Ureter (tissue), 1 donor: ENCODE measurements at places on chromosomes 3 and 15.

DNA sequence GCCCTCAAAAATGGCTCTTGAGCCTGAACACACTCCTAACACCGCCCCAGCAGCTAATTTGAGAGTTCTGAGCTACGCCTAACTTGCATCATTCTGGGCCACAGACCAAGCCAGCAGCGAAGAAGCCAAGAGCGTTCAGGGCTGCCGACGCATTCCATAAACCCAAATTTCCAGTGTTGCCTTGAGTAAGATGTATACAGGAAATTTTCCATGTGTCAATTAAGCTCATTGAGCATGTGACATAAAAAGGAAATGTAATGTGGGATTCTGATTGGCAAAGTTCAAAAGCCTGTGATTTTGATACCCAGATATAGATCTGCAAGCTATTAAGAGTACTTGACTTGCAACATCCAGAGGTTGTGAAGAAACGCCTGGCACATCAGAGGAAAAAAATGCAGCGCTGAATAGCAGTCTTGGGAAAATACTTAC lies 148.6 kb upstream of the NR2F2 start:
- peak; percentile 66 for DNase-seq

DNA sequence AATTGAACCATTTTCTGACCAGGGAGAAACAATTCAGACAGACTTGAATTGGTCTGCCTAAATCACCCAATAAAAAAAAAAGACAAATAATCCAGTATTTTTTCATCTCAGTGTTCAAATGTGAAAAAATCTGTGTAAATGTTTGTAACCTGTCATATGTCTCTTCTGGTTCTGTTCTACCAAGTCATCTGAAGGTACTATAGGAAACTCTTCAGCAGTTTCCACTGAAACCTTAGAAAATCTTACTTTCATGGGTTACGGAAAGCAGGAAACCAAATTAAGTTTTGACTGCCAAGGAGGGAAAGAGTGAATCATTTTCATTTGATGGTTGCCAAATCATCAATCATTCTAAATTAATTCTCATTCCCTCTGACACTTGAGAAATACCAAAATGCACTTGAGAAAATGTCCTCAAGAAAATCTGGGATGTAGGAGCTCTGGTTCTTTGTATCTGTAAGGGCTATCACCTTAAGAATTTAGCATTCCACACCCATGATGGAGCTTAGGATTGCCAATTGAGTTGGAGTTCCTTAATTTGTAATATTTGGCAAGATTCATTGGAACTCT lies 278.2 kb upstream of the KCNH8 start:
- no peak for DNase-seq

DNA sequence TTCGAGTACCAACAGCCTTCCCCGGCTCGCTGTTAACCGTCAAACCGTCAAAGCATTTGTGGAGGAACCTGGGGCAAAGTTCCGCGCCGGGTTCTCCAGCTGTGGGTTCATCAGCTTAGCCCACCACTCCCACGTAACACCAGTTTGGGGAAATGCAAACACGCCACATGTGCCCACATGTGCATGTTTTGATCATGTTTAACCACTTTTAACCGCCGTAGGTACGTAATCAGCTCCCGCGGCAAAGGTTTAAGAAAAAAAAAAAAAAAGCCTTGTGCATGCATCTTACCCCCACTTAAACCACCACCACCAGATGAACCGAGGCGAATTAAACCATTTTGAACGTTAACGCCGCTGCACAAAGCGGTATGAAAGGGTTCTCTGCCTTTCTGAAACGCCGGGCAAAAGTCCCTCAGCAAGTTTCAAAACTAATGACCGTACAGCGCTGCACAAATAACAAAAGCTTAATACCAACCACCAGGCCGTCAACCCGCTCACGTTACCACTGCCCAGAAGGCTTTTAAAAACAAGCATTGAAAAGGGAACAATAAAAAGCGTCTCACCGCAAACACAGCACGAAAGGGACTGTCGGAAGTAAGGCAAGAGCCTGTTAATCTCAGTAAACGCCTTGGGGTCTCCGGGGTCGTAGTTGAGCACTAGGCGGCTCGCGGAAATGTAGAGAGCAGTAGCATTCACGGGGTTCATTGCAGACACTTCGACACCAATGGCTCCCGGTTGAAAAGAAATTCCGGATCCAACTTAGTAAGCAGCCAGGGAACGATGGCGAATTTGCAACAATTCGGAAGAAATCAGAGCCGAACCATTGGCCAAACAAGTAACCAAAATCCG lies 1.5 kb downstream of the MSL2 start:
- DNase-seq = peak; percentile 53

DNA sequence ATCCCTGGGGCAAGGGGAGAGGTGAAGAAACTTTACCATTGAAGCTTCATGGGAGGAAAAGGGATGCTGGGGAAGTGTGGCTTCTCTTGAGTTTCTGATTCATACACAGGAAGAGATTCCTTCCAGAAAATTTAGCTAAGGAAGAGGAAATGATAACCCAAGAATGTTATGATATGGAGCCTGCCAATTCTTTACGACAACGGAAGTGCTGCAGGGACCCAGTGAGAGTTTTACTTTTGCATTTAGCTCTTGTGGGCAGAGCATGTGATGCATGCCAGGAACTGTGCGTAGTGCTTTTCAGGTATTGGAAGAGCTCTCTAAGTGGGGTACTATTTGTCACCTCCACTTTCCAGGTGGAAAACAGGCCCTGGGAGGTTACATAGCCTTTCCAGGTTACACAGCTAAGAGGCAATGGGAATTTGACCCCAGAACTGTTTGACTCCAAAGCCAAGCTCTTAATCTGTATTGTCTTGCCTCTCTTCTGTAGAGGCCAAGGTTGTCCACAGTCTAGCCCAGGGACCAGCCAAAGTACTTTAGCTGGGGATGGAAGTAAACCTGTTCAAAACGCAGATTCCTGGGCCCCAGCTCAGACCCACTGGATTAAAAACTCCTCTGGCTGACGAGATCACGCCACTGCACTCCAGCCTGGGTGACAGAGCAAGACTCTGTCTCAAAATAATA lies 23.0 kb downstream of the CMTM7 start:
- DNase-seq = no peak

DNA sequence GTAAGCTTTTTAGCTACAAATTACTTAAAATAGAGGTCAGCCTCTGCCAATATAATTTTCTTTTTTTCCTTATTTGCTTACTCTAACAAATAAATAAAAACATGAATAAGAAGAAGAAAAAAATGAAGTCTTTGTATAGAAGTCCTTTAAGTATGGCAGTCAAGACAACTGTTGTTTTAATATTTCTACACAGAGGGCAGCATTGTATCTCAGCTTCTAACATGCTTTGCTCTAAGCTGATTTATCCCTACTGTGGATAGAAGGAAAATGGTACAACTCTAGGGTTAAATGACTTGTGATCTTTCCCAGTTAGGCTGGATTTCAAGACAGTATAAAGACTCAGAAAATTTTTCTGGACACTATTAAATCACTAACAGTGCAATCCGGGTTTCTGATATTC lies 104.3 kb upstream of the MEIS2 start:
- DNase-seq = no peak

DNA sequence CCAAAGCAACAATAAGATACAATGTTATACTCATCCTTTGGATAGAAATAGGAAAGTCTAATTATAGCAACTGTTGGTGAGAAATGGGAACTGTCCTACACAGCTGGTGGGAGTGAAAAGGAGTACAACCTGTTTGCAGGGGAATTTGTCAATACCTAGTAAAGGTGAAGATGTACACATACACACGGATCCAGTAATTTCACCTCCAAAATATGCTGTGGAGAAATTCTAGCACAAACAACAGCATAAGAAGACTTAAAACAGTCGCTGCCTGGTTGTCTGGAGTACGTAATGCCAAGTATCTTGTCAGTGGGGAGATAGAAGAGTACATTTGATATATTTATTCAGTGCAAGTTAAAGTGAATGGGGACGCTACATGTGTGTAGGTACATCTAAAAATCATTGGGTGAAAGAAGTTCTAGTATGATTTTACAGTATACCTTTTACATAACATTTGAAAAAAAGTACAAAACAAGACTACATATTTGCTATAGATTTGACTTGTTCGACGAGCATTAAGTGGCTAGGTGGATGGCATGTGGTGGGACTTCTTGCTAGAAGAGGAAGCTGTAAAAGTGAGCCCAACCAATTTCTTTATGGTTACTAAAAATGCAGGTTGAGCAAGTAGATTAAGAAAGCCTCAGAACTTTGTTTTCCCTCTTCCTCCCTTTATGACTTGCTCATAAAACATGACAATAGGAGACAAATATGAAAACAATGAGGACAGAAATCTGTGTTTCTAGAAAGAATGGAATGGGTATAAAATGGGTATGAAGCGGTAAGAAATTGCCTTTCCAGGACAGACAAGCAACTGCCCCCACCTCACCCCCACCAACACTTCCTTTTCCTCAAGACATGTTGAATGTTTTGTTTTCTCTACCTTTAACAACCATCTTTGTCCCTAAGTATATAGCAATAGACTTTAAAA lies 50.2 kb upstream of the CCR4 start:
- no peak for DNase-seq

GRCh38 chr3:54777141-54777540 lies 150.7 kb downstream of the LRTM1 start:
- no peak for DNase-seq

- DNase-seq = no peak
Observed at GRCh38 chr15:100060276-100060926, 281.4 kb downstream of the ADAMTS17 start.

- DNase-seq = no peak
Observed at GRCh38 chr3:131193641-131194238, 167.1 kb downstream of the NEK11 start.

DNA sequence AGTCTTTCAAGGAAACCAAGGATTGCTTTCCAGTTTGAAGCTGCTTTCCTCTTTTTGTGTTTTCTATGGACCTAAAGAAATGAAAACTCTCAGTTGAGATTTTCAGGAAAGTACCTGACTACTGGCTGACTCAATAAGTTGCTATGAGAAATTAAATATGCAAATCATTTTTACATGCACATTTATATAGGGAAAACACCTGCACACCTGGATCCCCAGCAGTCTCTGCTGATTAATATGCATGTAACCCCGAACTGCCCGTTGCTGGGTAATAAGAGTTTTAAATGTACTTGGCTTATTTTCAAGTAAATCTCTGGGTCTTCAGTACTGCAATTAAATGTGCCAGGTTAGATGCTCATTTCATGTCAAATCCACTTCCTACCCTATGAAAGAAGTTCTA lies 77.2 kb downstream of the KBTBD8 start:
- DNase-seq = no peak

GRCh38 chr15:38378161-38378560 lies 75.8 kb upstream of the FAM98B start:
- no peak for DNase-seq

GRCh38 chr15:43769584-43770228 lies 7.1 kb downstream of the ELL3 start:
- DNase-seq = no peak

DNA sequence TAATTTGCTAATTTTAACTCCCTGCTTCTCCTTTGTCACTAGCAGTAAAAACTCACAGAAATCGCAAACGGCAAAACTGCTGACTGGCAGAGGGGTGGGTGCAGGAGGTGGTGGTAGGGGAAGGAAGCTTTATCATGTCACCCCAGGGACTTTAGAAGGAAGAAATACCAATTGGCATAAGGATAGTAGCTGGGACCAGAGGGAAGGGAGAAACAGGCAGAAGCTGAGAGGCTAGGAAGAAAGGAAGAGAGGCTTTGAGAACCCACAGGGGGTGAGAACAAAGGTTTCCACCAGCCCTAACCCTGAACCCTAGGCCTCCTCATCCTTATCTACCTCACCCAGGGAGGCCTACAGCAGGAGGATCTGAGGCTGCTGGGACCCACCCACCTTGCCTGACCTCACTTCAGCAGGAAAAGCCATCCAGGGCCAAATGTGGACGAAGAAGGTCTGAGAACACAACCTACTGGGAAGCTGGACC lies 10.7 kb downstream of the ITGB5 start:
- DNase-seq = no peak

GRCh38 chr3:3015185-3016089 lies 94.7 kb downstream of the IL5RA start:
- no peak for DNase-seq

DNA sequence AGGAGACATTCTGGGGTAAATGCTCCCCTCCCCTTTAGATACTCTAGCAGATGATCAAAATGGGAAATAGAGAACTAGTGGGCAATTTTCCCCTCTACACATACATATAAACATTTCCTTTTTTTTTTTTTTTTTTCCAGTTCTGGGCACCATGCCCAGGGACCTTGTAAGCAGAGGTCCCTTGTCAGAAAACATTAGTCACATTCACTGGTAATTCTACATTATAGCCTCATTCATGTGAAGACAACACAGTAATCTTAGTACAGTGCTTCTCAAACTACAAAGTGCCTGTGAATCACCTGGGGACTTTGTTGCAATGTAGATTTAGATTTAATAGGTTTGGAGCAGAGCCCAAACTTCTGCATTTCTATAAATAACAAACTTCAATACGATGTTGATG lies 60.1 kb upstream of the ACTC1 start:
- no peak for DNase-seq

GRCh38 chr15:61090386-61091288 lies 138.5 kb downstream of the RORA start:
- no peak for DNase-seq

GRCh38 chr3:141454906-141455602 lies 31.8 kb upstream of the RASA2 start:
- DNase-seq = no peak

DNA sequence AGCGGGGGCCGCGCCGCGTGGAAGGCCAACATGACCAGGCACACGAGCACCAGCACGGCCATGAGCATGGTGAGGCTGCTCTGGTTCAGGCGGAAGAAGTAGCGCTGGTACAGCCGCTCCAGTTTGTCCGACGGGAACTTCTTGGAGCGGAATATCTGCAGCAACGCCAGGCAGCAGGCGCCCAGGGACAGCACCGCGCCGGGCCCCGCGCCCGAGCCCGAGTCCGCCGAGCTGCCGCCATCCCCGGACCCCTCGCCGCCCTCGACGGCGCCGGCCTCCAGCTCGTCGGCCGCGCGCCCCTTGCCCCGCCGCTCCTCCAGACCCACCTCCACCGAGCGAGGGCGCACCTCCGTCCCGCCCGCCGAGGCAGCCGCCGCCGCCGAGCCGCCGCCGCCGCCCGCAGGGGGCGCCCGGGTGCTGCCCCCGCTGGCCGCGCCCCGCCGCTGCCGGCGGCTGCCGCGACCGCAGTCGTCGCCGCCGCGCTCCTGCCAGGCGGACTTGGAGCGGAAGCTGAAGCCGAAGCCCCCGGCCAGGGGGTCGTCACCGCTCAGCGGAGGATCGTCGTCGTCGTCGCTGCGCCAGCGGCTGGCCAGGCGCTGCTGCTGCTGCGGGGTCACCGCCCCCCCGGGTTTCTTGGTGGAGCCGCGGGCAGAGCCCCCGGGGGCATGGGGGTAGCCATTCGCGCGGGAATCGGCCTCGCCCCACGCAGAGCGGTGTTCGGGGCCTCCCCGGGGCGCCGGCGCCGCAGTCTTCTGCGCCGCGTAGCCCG lies 957 bp downstream of the ADCY5 start:
- no peak for DNase-seq

GRCh38 chr3:70532806-70533205 lies 220.4 kb upstream of the MDFIC2 start:
- no peak for DNase-seq
